ENCODE measurements at places on chromosomes 13 and 19.
A peak's percentile ranks its signal among the peaks of the same experiment; 100 is the strongest.

- DNase-seq = no peak
Observed at GRCh38 chr19:1452802-1453524, 3.0 kb downstream of the APC2 start.

DNA sequence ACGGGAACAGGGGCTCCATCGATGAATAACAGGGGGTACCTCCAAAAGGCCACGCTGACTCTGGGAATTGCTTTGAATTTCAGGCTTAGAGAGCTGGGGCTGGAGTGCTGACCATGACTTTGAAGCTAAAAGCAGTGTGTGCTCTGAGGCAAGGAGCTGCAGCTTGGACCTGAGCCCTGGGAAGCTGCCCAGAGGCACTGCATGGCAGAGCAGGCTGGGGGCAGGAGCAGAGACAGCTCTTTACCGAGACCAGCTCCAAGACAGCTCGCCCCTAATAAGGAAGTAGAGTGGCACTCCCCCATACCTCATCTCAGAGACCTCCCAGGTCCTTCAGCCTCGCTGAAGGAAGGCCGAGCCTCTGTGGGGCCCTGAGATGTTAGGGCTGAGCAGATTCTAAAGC lies 200.2 kb downstream of the COL4A1 start:
- peak; percentile 73 for DNase-seq

DNA sequence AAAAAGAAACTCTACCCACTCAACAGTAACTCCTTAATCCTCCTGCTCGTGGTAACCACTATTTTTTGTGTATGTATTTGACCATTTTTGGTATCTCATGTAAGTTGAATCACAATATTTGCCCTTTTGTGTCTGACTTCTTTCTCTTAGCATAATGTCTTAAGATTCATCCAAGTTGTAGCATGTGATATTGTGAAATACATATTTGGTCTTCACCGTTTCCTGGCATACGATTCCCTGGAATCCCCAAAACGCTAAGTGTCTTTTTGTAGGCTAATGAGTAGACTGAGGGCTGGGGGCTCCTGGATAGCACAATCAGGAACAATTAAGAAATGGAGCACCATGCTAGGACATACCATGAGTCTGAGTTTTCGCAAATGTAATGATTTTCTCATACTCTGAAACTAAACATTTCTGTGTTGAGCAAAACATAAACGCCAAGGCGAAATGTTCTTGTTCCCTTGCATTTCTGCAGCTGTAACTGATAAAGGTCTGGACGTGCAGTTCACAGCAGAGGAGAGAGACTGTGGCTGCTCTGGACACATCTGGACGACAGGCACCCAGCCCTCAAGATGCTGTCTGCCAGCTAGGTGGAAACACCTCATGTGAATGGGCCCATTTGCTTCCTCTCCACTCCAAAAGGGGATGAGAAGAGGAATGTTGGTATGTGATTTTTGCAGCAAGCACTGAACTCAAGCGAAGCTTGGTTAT lies 38.4 kb downstream of the BRD4 start:
- DNase-seq = no peak

DNA sequence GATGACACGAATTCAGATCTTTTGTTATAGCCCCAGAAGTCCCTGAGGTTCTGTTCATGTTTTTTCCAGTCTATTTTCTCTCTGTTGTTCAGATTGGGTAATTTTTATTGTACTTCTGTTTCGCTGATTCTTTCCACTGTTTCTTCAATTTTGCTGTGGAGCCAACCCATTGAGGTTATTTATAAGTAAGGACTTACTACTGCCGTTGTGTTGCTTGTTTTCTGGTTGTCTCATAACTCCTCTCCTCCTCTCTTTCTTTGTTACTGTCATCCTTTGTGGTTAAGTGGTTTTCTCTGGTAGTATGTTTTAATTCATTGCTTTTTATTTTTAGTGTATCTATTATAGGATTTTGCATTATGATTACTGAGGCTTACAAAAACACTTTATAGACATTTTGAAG lies 48.7 kb upstream of the GAS6 start:
- no peak for DNase-seq
